ENCODE measurements at places on chromosomes 5 and 9.

GRCh38 chr5:58838729-58839128 lies 255.9 kb downstream of the RAB3C start:
- DNase-seq, result no peak

DNA sequence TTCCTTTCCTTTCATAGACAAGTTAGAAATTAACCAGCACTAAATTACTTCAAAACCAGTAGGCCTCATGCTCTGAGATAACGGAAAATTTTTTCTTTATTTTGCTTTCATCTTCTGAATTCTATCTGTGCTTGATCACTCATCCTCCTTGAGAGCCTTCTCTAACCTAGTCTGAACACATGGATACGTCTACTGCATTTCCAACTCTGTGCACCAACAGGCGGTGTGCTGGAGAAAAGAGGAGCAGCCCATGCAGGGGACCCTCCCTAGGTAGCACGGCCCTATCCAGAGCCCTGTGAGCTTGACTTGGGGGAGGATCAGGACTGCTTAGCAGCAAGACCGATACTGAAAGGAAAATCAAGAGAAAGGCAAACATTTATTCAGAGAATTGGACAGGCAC lies 149.8 kb downstream of the AUH start:
- DNase-seq, result no peak

- DNase-seq, result no peak
Measured at GRCh38 chr5:177470759-177471536, 2.5 kb downstream of the DBN1 start.

DNA sequence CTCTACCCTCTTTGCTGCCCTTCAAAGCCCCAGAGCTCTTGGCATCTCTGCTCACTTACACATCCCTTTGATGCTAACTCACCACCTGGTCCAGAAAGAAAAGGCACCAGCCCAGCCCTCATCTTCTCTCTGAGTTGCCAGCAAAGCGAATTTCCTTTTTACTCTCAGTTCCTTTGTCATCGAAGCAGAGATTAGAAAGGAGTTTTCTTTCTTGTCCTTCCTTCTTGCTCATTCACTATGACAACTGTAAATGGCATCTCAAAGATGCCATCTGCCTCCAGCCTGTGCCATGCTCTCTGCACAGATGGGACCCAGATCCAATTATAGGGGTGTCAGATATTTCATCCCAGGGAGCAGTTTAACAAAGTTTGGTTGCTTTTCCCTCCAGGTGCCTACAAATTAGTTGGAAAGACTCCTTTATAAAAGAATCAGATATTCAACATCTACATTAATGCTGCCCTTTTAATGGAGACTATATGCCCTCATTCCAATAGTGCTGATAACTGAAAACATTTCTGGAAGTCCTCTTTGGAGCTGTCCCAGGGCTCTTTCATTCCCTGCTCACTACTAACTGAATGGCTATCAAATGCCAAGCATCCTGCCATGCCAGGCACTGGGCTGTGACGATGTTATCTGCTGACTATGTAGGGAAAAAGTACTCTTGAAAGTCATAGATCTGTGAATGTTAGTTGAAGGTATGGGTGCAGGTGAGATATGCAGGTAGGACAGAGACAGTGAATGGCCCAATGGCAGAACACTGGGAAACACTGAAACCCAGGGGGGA lies 58.9 kb downstream of the SUSD1 start:
- no peak for DNase-seq

- DNase-seq, result no peak
Measured at GRCh38 chr9:99474186-99474585, 252.1 kb downstream of the SEC61B start.

DNA sequence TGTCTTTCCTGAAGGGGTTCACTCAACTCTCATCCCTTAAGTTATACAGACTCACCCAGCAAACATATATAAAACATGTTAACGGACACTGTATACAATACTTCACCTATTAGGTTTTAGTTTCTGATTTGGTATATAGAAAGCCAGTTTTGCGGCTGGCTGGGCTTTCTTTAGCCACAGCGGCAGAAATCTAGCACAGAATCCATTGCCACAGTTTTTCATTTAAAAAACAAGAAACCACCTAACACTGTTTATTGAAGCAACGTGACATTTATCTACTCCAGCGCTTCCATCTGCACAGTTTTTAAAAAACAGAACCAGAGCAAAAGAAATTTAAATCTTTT lies 67.3 kb downstream of the SNX30 start:
- no peak for DNase-seq

DNA sequence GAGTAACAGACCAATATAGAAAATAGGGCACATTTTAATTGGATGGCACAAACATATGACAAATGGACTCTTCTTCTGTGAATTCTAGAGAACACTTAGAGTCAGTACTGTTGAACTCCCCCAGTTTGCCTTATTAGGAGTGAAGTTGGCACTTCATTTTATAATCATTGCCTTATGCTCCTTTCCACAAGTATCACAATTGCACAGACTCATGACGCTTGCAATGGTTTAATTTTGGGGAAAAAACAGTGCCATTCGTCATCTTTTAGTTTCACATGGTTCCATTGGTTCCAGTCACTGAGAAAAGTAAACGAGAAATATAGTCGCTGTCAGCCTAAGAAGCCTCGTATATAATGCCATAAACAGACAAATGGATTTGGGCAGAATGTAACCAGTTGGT lies 71.2 kb downstream of the LURAP1L start:
- no peak for DNase-seq
